A549 treated with Mapracorat at 1 μM for 4 hours (cell line): ENCODE measurements at places on chromosomes 12 and 14. TPM values are rescaled to one million over a fixed set of nuclear protein-coding genes. Genes with fewer than 3 reads are reported as not detected.

The LRTM2 gene
- 0.05 TPM in 1 of 5 replicates, not detected in the others for total RNA-seq

The CPNE6 gene
- not detected in 5 replicates for total RNA-seq

The SMIM41 gene
- total RNA-seq = not detected in 5 replicates

The MORN3 gene
- total RNA-seq = 0.10 to 0.34 TPM (median 0.30 TPM) in 5 replicates

The GALNT8 gene
- total RNA-seq = not detected in 5 replicates

The KRT77 gene
- not detected in 5 replicates for total RNA-seq

The TAS2R9 gene
- not detected in 5 replicates for total RNA-seq

The GALNT6 gene
- total RNA-seq = 2.4 to 3.8 TPM (median 3.2 TPM) in 5 replicates

The INSM2 gene
- total RNA-seq = 0.06 to 0.12 TPM (median 0.08 TPM) in 3 of 5 replicates, not detected in the others

The LMNTD1 gene
- total RNA-seq = not detected in 5 replicates

The RHEBL1 gene
- total RNA-seq = 3.3 to 6.0 TPM (median 4.6 TPM) in 5 replicates

The RD3L gene
- total RNA-seq = not detected in 5 replicates

The CRIP2 gene
- 112 to 211 TPM (median 199 TPM) in 5 replicates for total RNA-seq

The C12orf50 gene
- total RNA-seq = 0.12 to 0.19 TPM (median 0.14 TPM) in 3 of 5 replicates, not detected in the others

The GLIPR1L2 gene
- 0.09 to 0.33 TPM (median 0.24 TPM) in 5 replicates for total RNA-seq

The DACT1 gene
- 0.31 to 0.65 TPM (median 0.61 TPM) in 5 replicates for total RNA-seq

The GPR84 gene
- total RNA-seq = 0.09 to 0.15 TPM in 2 of 5 replicates, not detected in the others

The BBOF1 gene
- 3.3 to 5.5 TPM (median 3.8 TPM) in 5 replicates for total RNA-seq

The BEGAIN gene
- total RNA-seq = 5.9 to 9.6 TPM (median 7.4 TPM) in 5 replicates

The DLGAP5 gene
- 24.7 to 33.0 TPM (median 30.9 TPM) in 5 replicates for total RNA-seq

The OTOGL gene
- not detected in 5 replicates for total RNA-seq

The AMN gene
- total RNA-seq = 0.24 to 0.63 TPM (median 0.39 TPM) in 5 replicates

The RBM19 gene
- total RNA-seq = 15.5 to 18.6 TPM (median 17.8 TPM) in 5 replicates

The COCH gene
- 22.0 to 28.1 TPM (median 24.9 TPM) in 5 replicates for total RNA-seq

The SCAF11 gene
- total RNA-seq = 45.0 to 51.3 TPM (median 46.4 TPM) in 5 replicates

The MYO1H gene
- total RNA-seq = not detected in 5 replicates

The SLC10A1 gene
- total RNA-seq = not detected in 5 replicates

The LALBA gene
- total RNA-seq = not detected in 5 replicates

The VDR gene
- 2.1 to 3.2 TPM (median 2.9 TPM) in 5 replicates for total RNA-seq

The ANO2 gene
- total RNA-seq = 0.05 to 0.22 TPM (median 0.16 TPM) in 3 of 5 replicates, not detected in the others

The NR1H4 gene
- 0.07 to 0.48 TPM (median 0.20 TPM) in 3 of 5 replicates, not detected in the others for total RNA-seq

The VRTN gene
- total RNA-seq = not detected in 5 replicates

The MAGOHB gene
- total RNA-seq = 42.7 to 63.5 TPM (median 50.5 TPM) in 5 replicates

The ISCU gene
- total RNA-seq = 92.0 to 106 TPM (median 94.1 TPM) in 5 replicates

The EXOC3L4 gene
- total RNA-seq = 1.3 to 3.3 TPM (median 1.4 TPM) in 5 replicates

The COX8C gene
- total RNA-seq = not detected in 5 replicates

The RASSF9 gene
- total RNA-seq = 0.74 to 1.0 TPM (median 0.93 TPM) in 5 replicates

The SERPINA3 gene
- total RNA-seq = 10.8 to 16.1 TPM (median 13.9 TPM) in 5 replicates

The TAS2R19 gene
- 0.19 TPM in 1 of 5 replicates, not detected in the others for total RNA-seq

The NEUROD4 gene
- not detected in 5 replicates for total RNA-seq

The MUCL1 gene
- not detected in 5 replicates for total RNA-seq

The ANG gene
- 8.6 to 11.0 TPM (median 10.1 TPM) in 5 replicates for total RNA-seq

The IGF1 gene
- total RNA-seq = 0.08 TPM in 1 of 5 replicates, not detected in the others

The TGFB3 gene
- 0.43 to 0.94 TPM (median 0.65 TPM) in 5 replicates for total RNA-seq

The IFI27 gene
- 0.49 to 1.5 TPM (median 1.2 TPM) in 5 replicates for total RNA-seq

The SH2B3 gene
- total RNA-seq = 5.6 to 6.3 TPM (median 5.9 TPM) in 5 replicates

The TAS2R8 gene
- not detected in 5 replicates for total RNA-seq

The VCPKMT gene
- 8.4 to 9.6 TPM (median 8.9 TPM) in 5 replicates for total RNA-seq

The SIX6 gene
- total RNA-seq = not detected in 5 replicates

The SERPINA5 gene
- 0.11 to 0.34 TPM (median 0.15 TPM) in 4 of 5 replicates, not detected in the other for total RNA-seq

The BHLHE41 gene
- 0.28 to 1.6 TPM (median 0.47 TPM) in 5 replicates for total RNA-seq

The STAC3 gene
- total RNA-seq = 0.27 to 0.61 TPM (median 0.58 TPM) in 5 replicates

The NKX2-1 gene
- 0.05 to 0.10 TPM in 2 of 5 replicates, not detected in the others for total RNA-seq

The PGF gene
- 3.1 to 4.5 TPM (median 4.1 TPM) in 5 replicates for total RNA-seq

The P2RX2 gene
- not detected in 5 replicates for total RNA-seq

The OASL gene
- total RNA-seq = 2.5 to 4.1 TPM (median 3.3 TPM) in 5 replicates

The TSPAN9 gene
- 35.2 to 58.1 TPM (median 50.5 TPM) in 5 replicates for total RNA-seq
